ENCODE measurements at places on chromosomes 11 and 22.

DNA sequence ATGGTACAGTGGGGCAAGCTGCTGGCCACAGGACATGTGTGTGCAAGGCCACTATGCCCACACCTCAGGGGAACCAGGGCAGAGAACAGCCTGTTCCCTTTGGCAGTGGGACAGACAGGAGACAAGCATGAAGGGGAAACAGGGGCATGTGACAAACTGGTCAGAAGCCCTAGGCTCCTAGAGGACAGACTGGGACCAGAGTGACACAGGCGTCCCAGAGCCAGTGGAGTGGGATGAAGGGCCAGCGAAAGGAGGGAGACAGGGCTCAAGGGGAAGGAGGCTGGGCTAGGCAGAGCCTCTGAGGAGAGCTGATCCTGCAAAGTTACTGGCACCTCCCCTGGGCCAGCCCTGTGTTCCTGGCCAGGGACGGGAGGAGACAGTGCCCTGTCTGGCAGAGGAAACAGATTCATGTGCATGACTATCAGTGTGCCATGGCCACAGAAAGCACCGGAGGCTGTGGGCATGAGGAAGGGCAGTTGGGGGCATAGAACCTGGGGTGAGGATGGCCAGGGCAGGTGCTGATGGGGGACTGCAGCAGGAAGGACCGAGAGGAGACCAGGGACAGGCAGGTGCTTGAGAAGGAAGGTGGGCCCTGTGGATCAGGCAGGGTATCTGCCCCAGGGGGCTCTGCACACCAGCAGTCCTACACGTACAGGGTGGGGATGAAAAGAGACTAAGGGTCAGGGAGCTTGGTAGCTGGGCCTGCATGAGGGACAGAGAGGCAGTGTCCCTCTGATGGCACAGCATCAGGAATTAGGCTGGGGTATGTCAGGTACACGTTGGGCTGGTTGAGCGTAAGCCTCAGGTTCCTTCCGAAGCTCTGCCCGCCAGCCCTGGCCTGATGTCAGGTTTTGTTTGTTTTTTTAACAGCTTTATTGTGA, 9.8 kb downstream of the DERL3 start:
- DNase-seq: no peak

DNA sequence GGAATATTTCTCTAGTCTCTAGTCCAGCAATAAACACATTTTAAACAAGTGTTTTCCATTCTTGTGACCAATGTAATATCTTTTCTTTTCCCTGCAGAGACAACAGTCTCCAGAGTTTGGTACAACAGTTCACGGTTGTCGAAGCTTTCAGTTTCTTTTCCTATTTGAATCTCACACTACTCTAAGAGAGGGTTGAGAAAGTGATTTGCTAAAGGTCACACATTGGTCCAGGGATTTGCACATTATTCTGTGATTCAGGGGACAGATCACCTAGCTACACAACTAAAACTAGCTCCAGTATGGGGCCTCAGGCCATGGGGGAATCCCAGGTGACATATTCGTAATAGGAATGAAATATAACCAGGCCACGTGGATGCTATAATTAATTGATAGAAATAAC, 132.5 kb downstream of the HIPK3 start:
- DNase-seq: no peak

DNA sequence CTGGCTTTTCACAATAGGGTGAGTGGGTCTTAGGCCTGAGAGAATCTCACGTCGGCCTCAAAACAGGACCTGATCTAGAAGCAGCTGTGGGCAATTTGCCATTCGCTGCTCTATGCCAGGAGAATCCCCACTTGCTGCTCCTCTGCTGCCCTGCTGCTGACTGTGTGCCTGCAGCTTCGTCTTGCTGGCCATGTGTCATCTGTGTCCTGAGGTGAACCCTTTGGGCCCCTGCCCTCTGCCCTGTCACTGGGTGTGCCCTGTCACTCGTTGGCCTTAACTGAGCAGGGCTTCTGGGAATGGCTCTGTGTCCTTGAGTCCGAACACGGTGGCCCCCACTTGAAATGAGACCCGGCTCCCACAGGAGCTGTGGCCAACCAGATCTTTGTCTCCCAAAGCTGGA, 6.2 kb downstream of the NAA40 start:
- DNase-seq: no peak

DNA sequence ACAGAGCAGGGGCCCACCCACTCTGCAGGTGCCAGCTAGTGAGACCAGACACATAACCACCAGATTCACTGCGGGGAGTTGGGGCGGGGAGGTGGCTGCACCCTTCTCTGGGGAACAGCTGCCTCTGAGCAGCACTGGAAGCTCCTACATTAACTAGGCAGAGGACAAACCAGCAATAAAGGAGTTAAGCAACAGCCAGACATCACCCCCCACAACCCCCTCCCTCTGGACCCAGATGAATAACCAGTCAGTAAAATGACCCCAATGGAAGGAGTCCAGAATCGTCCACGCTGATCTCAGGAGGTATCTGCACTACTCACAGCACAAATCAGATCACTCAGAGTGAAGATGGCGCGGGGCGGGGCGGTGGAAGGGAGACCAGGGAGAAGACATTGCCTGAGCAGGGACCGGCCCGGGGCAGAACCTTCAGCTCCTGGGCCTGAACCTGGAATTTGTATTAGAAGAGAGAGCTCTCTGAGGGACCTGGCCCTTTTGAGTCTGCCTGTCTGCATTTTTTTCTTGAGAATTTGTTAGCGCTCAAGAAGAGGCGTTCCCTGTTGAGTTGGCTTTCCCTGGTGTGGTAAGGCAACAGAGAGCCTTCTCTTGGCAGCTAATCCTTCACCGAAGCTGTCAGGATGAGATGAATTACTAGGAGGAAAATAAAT, 125.5 kb upstream of the NCAM1 start:
- no peak for DNase-seq

DNA sequence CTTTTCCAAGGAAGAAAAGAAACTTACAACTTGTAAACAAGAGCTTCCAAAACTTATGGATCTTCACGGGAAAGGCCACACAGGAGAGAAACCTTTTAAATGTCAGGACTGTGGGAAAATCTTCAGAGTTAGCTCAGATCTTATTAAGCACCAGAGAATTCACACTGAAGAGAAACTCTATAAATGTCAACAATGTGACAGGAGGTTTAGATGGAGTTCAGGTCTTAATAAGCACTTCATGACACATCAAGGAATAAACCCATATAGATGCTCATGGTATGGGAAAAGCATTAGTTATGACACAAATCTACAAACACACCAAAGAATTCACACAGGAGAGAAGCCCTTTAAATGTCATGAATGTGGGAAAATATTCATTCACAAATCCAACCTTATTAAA, 32.4 kb downstream of the GAB2 start:
- no peak for DNase-seq

DNA sequence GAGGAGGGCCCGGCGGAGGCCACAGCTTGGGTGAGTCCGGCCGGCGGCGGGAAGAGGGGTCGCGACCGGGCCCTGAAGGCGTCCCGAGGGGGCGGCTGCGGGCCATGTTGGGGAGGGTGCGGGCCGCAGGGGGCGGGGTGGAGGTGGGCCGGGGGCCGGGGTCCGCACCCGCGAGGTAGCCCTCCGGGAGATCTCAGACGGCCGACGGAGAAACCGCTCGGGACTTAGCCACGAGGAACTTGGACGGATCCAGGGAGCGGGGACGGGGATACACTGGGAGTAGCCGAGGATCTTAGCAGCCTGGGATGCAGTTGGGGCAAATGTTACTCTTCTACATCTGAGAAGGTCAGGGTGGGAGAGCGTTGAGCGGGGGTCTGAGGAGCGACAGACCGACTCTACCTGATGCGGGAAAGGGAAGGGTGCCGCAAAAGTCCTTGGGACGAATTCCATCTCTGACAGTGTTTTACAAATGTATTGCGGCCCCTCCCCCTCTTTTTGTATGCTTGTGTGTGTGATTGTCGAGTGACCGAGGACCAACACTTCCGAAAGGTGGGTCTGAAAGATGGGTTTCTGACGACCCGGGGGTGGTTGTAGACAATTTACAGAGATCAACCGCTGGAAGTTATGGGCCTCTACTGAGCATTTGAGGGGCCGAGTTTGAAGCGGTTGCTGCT, 658 bp downstream of the STIP1 start:
- peak; percentile 55 for DNase-seq

DNA sequence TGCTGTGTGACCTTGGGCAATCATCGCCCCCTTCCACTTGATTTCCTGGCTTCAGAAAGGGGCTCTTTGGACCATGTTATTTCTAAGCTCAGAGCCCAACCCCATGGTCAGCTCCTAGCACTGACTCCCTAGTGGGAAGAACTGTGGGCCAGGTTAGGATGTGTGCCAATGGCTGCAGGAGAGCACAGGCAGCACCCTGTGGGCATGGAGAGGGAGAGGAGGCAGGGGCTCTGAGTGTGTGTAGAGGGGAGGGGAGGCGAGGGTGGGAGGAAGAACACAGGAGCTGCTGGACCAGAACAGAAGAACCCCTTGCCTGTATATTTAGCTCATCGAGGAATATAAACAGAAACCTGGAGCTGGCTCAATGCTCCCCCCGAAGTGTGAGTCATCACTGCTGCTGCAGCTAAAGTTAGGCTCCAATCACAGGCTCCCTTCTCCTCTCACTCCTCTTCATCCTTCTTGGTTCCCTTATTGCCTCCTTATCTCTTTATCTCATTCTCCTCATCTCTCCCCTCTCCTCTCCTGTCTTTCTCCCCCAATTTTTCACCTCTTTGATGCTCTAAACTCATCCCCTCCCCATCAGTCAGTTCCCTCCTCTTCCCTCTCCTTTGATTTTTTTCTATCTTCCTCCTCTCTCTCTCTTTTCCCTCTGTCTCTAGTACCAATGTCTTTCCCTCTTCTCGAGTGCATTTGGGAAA, 14.5 kb upstream of the RPS19BP1 start:
- DNase-seq: no peak

DNA sequence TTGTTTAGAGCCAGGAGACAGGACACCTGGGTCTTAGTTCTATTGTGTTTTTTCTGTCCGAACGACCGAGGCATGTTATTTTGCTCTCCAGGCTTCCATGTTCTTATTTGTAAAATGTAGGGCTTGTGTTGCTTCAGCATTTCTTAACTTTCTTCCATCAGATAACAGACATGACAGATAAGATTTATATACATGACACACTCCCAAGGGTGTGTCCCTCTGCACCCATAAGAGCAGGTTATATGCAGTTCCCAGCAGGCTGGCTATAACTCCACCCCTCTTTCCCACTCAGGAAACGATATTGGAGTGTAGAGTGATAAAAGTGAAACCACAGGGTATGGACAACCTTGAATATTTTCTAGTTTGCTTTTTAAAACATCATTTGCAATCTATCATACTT, 65.8 kb downstream of the APIP start:
- DNase-seq: no peak

DNA sequence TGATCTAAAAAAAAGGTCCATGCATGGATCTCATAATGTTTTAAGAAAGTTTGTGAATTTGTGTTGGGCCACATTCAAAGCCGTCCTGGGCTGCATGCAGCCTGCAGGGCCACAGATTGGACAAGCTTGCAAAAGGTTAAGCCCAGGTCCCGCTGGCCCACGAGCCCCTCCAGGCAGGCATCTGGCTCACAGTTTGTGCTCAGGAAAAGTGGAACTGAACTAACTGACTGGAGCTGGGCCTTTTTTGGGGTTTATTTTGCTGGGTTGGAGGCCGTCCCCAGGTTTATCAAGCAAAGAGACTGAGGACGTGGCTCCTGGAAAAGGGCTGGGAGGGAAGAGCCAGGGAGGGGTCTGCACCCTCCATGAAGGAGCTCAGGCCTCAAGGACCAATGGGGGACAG, 32.1 kb upstream of the BAIAP2L2 start:
- DNase-seq: no peak

GRCh38 chr11:63884196-63884932, 32.6 kb downstream of the RCOR2 start:
- no peak for DNase-seq

GRCh38 chr22:47994601-47995263, 1232.3 kb downstream of the TBC1D22A start:
- no peak for DNase-seq

- DNase-seq: no peak
Measured at GRCh38 chr11:90330632-90331031, 107.8 kb upstream of the CHORDC1 start.

- DNase-seq: no peak
Measured at GRCh38 chr11:112962579-112963367, 1.6 kb downstream of the NCAM1 start.

- DNase-seq: no peak
Measured at GRCh38 chr11:30479899-30480298, 106.3 kb downstream of the MPPED2 start.

DNA sequence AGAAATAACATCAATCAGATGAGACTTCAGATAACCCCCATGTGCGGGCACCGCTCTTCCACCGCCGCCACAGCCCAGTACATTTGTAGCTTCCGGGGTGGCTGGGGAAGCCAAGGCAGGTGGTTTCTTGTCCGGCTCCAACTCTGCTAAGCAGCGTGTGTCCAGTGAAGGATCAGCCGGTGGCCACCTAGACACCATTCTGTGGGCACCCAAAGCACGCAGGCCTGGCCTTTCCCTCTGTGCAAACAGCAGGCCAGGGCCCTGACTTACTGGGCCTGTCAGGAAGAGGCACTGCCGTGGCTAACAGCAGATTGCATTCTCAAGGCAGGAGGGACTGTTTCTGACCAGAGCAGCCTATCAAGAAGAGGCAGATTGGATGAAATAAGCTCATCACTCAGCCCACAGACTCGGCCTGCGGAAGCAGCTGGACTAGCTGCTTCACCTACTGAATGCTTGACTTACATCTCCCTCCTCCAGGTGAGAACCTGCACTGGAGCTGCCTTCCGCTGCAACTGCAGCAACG, 74.8 kb downstream of the ETS1 start:
- no peak for DNase-seq

DNA sequence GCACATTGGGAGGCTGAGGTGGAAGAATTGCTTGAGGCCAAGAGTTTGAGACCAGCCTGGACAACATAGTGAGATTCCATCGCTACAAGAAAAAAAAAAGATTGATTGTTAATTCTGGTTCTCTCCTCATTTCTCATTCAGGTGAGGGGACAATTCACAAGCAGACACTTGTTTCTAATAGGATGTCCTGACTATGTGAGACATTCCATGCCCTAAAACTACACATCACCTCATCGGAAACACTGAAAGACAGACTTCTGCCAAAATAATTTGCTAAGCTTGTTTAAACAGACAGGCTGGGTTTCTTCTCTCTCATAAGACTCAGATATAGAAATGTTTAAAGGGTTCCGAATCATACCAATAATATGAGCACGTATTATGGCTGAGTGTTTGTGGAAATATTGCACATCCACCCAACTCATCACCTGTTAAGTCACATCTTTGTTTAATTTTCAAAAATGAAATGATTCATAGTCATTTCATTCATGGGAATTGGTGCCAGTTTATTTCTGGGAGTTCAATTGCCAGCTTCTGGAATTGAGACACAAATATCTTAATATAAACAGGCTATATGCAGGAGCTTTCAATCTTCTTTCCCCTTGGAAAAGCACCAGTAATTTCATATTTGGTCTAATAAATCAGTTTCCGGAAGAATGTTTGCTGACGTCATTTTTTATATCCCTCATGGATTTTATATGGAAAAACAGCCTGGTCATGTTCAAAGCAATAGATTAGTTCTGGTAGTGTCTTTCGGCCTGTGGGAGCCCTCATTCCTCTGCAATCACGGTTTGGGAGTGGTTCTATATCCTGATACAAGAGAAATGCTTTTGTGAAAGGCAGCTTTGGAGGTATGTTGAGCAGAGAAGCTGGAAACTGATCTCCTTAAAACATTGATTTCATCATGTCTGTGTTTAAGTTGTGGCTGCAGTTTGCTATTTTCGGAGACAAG, 87.0 kb downstream of the BDNF start:
- no peak for DNase-seq

- no peak for DNase-seq
Measured at GRCh38 chr11:104663190-104664140, 234.8 kb downstream of the CASP12 start.

- DNase-seq: no peak
Measured at GRCh38 chr11:57536947-57537619, at the start of gene SMTNL1. SMTNL1 (plus strand) TSS chr11:57537595; CDS start chr11:57542643, 5,048 bp downstream.
